ENCODE measurements at places on chromosomes 1 and 21.

GRCh38 chr1:58862728-58863385 is 79.0 kb upstream of the JUN start:
- no peak for DNase-seq

DNA sequence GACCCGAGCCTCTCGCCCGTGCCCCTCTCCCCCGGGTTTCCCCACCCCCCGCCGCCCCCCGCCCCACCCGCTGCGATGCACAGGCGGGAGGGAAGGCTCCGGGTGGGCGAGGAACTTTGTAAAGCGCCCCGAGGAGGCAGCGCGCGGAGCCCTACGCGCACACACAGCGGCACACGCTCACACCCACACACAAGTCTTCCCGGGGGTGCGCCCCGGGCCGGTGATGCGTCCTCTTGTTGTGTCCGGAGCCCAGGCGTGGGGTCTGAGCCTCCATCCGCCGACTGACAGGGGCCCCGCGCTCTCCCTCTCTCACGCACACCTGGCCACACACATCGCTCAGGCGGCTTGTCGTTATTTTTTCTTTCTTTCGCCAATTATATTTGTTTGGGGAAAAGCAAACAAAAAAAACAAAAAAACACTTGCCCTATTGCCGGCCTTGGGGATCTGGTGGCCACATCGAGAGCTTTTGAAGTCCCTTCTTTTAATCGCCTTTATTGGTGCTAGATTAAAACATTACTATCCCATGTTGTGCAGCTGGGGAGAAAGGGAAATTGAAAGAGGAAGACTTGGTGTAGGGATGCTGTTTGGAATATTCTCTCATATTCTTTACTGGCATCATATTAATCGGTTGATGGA is 770 bp downstream of the NTNG1 start:
- DNase-seq, result peak; percentile 10

- no peak for DNase-seq
Observed at GRCh38 chr1:67317803-67318202, 10.1 kb downstream of the IL12RB2 start.

DNA sequence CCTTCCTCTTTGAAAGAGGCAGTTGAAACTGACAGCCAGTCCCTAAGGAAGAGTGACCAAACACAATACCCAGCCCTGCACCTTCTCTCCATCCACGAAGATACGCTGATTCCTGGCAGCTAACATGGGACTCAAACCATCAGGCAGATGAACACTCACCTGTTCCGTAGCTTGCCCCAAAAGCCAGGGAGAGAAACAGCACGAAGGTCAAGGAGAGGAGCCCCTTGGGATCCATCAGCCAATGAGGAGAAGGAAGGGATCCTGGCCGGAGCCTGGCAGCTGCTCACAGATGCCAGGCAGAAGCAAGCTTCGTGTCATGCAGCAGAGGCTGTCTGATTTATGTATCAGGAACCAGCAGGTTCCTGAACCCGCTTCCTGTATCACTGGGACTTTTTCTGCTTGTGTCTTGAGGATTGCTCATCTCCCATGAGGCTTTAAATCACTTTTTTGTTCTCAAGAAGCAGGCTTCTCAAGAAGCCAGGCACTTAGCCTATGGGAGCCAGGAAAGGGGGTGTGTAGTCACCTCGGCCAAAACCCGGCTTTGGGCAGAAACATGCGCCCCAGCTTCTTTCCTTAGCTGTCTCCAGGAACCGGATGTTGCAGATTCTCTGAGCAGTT is at the start of gene SLAMF1:
Gene SLAMF1, minus strand, starts transcription at position 334 of the 618 bp plus-strand sequence. Its CDS starts 99 bp downstream, at position 235.
- no peak for DNase-seq

GRCh38 chr1:42179275-42179674 is 14.7 kb upstream of the GUCA2A start:
- DNase-seq, result peak; percentile 96

- DNase-seq, result no peak
Observed at GRCh38 chr1:74215229-74215628, 17.2 kb downstream of the FPGT start.

DNA sequence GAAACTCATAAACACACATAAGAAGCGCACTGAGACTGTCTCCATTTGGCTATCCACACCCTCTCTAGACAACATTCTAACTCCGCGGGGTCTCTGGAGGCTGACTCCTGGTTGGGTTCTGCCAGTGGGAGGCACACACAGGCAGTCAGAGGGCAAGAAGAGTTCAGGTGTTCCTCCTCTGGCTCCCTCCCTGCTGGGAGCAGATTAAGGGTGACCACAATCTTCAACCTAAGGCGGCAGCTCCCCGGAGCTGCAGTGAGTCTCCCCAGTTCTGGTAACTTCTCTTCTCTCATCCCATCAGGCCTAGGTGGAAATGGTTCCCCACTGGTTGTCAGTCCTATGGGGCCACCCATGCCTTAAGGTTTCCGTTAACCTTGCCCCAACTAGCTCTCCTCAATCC is 7.4 kb upstream of the TENT5C start:
- no peak for DNase-seq

DNA sequence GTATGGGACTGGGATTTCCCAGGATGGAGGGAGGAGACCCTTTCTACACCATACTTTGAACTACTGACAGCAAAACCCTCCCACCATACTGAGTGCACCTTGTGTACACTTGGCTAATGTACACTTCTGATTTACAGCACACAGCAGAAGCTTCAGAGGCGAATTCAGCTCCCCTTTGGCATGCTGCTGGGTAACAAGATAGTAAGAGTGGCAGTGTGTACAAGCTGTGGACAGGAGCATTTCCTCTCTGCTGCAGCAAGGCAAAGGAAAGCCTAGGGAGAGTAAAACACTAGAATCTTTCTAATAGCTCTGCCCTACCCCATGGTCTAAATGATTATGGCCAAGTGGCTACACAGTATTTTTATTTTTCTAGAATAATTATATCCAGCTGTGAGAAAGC is 83.9 kb upstream of the ARTN start:
- no peak for DNase-seq

- DNase-seq, result no peak
Observed at GRCh38 chr1:76494807-76495206, 372.5 kb upstream of the ST6GALNAC5 start.

GRCh38 chr1:196462086-196462485 is 146.2 kb downstream of the KCNT2 start:
- DNase-seq, result no peak

DNA sequence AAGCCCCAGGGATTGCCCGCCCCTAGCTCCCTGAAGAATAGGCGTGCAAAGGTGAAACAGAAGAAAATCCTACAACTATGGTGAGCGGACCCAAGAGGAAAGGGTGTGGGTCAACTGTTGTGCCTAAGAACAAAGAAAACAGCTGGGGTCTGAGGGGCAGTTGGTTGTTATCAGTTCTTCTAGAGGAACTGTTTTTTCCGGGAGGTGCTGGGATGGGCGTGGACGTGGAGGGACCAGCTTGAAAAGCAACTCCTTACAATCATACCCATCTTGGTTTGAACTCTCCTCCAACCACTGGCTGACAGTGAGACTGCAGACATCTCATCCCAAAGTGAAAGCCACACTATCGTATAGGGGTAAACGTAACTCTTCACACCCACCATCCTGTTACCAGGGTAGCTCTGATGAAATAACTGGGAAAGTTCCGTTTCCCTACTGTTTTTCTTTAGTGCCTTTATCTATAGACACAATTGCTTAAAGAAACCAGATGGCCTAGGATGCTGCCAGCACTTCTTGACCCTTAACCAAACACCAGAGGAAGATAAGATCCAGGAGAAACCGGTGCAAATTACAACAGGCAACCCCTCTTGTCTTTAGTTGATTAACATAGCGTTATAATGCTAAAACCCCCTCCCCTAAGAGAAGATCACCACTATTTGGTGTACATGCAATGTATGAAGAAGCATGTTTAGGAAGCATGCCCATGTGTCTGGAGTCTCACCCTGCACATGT is 25.6 kb upstream of the FAM89A start:
- no peak for DNase-seq
